ENCODE measurements at places on chromosomes 6 and 20.
A peak's percentile ranks its signal among the peaks of the same experiment; 100 is the strongest.

DNA sequence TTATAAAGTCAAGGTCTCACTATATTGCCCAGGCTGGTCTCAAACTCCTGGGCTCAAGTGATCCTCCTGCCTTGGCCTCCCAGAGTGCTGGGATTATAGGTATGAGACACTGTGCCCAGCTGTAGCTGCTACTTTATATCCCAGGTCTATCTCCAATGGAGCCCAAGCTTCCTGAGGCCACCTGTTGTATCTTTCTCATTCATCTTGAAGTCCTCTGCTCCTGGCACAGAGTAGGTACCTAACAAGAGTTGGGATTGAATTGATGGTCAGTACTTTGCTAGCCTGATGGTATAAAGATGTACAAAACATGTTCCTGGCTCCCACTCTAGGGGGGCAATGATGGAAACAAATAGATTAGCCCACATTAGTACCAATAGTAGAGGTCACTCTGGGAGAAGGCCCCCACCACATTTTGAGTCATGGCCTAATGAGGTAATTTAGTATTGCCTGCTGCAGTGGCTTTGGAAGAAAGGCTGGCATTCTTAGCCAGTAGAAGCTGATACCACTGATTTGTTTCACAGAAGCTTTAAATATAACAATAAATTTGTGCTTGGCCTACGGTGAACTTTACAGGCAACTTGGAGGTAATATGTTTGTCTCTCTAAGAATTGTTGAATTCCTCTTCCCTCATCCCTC, 5.4 kb downstream of the PTPN1 start:
- DNase-seq: no peak

GRCh38 chr6:134472046-134472445, 154.1 kb upstream of the SGK1 start:
- DNase-seq: no peak

DNA sequence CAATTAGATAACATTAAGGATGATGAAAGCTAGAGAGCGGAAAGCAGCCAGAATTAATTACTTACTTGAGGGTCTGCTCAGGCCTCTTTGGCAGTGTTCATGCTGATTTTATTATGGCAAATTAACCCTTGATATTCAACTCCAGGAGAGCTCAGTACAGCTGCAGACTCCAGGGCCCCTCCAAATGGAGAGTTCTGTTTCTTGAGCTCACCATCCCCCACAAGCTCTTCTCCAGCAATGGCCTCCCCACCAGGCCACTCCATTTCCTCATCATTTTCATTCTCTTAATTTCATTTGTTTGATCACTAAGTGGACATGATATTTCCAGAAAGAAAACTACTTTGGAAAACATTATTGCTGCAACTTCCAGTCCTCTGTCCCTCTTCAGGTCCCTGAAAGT, 513.3 kb upstream of the NOX3 start:
- no peak for DNase-seq

- no peak for DNase-seq
These were observed 422.9 kb upstream of the AGPAT4 start for GRCh38 chr6:161696801-161697200.

DNA sequence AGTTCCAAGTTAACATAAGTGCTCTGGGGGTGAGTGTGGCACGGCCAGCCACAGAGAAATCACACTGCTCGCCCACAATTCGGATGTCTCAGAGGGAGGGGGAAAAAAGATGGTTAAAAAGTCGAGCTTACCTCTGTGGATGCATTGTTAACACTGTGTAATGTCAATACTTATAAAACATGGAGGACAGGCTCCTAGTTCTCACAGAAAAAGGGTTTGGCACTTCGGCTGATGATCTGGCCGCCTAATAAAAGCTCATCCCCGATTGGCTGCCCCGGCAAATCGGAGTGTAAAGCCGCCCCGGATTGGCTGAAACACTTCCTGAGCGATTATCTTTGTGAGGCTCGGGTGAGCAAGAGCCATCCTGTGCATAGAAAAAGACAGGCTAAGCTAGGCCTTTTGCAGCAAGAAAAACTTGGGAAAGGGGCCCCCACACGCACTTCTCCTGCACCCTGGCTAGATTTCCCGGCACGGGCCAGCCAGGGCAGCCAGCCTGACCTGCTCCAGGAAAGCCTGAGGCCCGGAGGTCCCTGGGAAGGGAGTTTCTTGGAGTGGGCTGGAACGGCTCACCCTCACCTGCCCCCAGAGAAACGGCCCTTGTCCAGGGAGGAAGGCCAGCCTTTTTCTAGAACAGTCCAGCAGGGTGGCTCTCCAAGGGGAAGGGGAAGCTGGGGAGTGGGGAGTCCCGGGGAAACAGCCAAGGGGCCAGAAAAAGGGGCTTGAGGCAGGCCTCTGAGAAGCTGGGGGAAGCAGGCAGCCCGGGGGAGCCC, at the start of gene ZMYND8:
Gene ZMYND8, minus strand, starts transcription at position 174 of the 770 bp plus-strand sequence. Its CDS starts 29 bp downstream, at position 145.
- peak; percentile 88 for DNase-seq
